ENCODE measurements at places on chromosomes 12 and 14.
A peak's percentile ranks its signal among the peaks of the same experiment; 100 is the strongest.

- no peak for DNase-seq
These were observed 72.7 kb downstream of the ESR2 start for GRCh38 chr14:64221391-64222003.

- DNase-seq = peak; percentile 23
These were observed 1.3 kb upstream of the IGFBP6 start for GRCh38 chr12:53096089-53096741.

DNA sequence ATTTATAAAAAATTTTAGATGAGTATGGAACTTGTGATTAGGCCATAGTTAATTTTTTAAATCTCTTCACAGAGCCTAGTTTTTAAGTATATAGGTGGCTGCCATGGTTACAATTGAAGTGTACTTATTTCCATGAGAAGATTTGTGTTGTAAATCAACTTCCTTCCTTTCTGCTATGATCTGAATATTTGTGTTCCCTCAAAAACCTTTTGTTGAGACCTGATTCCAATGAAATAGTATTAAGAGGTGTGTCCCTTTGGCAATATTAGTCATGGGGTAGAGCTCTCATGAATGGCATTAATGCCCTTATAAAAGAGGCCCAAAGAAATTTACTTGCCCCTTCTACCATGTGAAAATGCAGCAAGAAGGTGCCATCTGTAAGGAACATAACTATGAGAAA lies 28.8 kb downstream of the ETNK1 start:
- DNase-seq = no peak

- no peak for DNase-seq
These were observed 87.3 kb downstream of the SLC41A2 start for GRCh38 chr12:104870797-104871196.

DNA sequence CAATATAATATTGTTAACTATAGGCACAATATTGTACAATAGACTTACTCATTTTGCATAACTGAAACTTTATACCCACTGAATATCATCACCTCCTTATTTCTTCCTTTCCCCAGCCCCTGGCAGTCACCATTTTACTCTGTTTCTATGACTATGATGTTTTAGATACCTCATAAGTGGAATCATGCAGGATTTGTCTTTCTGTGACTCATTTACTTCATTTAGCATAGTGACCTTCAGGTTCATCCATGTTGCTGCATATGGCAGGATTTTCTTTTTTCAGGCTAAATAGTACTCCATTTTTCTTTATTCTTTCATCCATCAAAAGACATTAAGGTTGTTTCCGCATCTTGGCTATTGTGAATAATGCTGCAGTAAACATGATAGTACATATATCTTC lies 18.9 kb downstream of the USP15 start:
- DNase-seq = no peak

DNA sequence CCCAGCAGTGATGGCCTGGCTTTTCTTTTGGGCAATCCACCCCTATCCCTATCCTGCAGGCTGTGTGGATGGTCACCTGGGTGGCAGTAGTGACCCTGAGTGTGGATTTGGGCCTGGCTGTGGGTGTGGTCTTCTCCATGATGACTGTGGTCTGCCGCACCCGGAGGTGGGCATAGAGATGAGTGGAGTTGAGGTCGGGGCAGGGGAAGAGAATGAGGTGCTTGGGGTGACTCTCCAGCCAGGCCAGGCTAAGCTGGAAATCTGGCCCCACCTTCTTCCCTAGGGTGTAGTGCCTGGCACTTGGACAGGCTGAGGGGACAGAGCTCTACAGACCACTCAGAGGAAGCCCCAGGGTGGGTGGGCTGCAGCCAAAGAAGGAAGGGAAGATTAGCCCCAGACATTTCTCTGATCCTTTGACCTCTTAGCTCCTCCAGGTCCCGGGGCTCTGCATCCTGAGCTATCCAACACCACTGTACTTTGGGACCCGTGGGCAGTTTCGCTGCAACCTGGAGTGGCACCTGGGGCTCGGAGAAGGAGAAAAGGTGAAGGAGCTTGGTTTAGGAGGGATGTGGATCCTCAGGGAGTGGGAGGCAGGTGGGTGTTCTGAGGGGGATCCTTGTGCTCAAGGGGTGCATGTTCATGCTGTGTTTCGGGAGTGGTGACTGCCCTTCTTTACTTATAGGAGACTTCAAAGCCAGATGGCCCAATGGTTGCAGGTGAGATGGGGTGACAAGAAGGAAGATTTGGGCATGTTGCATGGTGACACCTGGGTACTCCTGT lies 8.4 kb downstream of the B4GALNT1 start:
- no peak for DNase-seq

DNA sequence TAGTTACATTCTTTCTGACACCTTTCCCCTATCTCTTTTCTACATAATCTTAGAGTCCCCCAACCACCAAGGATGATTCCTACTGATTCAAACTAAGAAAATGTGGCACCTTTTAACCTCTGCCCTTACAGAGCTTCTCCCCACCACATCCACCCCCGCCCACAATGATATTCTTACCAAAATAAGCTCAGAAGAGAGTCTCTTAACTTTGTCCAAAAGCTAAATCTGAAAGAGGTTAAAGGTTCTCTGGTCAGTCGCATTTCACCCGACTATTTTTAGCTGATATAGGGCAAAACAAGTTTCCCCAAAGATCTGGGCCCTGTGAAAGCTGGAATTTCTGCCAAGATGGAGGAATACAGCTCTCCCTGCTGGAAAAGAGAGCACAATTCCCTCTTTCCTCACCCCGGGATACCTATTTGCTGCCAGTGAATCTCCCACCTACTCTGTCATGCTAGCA lies 128.6 kb downstream of the ZFP36L1 start:
- no peak for DNase-seq

GRCh38 chr12:131806674-131807073 lies 21.5 kb upstream of the MMP17 start:
- DNase-seq = no peak

DNA sequence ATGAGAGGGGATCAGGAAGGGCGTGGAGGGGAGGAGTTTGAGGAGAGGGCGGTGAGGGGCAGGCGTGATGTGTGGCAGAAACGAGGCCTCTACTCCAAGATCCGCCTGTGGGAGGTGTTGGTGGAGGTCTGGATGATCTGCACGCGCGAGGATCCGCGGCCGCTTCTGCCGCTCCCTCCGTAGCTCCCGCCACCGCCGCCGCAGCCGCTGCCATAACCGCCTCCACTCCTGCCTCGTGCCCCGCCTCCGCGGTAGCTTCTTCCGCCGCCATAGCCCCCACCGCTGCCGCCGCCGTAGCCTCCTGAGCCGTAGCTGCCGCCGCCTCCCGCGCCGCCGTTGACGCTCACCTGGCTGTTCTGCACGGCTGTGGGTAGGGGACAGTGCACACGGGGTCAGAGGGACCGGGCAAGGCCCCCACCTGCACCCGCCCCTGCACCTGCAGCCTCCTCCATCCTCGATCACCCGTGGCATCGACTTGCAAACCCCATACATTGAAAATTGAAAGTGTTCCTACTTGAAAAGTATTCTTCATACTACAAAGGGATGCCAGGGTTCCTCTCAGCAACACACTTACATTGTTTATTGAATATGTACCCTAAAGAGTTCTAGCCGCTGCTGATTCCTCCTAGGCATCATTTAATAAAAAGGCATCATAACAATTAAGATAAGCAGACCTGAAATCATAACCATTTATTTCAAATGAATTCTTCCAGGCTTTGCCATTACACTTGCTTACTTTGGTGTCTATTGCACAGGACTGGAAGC lies 11.1 kb upstream of the KRT1 start:
- no peak for DNase-seq

- DNase-seq = no peak
These were observed 14.0 kb upstream of the TBX3 start for GRCh38 chr12:114697741-114698565.

GRCh38 chr12:130342442-130342841 lies 4.8 kb downstream of the PIWIL1 start:
- no peak for DNase-seq

DNA sequence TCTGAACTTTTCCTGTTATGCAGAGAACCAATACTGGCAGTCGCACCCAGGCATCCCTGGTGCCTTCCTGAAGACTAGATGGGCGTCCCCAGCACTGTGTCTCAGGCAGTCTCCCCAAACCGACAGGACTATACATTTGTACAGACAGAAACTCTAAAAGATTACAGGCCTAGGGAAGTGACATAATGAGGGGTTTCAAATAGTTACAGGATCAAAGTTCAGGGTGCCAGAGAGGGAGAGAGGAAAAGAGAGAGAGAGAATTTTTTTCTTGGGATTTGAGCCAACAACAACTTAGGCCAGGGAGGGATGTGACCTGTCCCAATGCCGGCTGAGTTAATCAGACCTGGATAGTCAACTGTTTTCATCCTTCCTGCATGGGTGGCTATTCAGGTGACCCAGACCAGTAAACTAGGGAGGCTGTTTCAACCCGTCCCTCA lies 9.3 kb upstream of the GMFB start:
- DNase-seq = no peak

DNA sequence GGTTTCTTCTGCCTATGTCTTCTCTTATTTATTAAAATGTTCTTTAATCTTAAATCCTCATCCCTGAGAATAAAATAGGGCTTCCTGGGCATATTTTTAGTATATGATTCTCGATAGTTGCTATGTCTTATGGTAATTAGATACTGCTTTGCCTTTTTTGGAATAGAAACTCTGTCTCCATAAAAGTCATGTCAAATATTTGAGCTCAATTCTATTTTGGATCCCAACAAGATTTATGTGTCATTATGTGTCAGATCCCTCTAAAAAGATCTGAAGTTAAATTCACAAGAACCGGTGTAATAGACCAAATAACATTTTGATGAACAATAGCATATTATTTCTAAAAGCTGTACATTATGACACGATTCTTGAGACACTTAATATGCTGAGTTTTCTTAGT lies 312.5 kb upstream of the PDE3A start:
- no peak for DNase-seq

DNA sequence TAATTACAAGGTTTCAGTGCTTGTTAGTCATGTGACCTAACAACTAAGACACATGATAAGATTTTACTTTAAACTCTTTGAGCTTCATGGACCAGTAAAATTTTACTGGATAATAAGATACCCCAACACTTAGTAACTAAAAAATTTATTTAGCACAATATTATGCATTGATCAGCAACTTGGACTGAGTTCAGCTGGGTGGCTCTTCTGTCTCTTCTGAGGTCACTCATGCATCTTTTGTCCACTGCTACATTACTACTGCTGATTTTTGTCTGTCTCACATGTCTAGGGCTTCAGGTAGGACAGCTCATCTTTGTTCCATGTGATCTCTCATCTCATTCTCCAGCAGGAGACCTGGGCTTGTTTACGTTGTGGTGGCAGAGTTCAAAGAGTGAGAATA lies 370.2 kb upstream of the TMTC1 start:
- no peak for DNase-seq

- no peak for DNase-seq
These were observed 16.2 kb upstream of the KCNK13 start for GRCh38 chr14:90045616-90046015.

DNA sequence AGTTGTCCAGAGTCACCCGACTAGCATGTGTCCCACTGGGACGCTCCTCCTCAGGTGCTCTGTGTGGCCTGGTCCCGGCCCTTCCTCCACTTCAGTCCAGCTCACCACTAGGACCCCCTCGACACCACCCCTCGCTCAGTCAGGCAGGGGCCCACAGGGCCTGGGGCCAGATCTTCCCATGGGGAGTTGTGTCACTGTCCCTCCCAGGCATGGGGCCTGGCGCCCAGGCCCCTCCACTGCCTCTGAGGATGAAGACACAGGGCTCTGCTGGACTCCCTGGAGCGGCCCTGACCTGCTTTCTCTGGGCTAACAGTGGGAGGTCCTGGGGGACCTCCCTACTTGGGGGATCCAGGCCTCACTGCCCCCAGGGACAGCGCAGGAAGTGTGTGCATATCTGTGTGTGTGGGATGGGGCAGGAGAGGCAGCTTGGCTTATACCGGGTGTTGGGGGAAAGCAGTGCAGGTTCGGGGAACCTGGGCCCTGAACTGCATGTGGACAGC lies 43.8 kb downstream of the KRT80 start:
- no peak for DNase-seq

DNA sequence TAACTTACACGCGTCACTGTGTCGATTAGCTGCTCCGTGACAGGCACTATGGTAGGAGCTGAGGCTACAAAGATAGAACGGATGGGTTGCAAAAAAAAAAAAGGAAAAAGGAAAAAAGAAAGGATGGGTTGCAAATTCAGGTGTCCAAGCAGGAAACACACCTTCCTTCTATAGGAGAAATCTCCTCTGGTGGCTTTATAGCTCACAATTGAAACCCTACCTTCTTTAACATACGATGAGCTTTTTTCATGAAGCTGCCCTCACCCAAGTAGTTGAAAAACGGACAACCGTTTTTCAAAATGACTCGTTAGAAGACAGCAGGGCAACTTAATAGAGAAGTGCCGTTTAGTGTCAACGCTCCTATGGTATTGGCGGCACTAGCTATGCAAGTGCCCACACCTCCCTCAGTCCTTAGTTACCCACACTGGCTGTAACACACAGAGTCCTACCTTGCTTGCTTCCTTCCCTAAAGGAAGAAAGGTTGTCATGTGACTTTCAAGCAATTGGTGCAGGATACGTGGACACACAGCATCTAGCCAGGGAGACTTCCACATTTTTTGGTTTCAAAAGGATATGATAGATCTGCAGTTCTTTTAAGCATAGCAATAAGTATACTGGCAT lies 682 bp upstream of the TRIP11 start:
- peak; percentile 35 for DNase-seq

- no peak for DNase-seq
These were observed 5.3 kb upstream of the SOCS2 start for GRCh38 chr12:93567174-93567573.

DNA sequence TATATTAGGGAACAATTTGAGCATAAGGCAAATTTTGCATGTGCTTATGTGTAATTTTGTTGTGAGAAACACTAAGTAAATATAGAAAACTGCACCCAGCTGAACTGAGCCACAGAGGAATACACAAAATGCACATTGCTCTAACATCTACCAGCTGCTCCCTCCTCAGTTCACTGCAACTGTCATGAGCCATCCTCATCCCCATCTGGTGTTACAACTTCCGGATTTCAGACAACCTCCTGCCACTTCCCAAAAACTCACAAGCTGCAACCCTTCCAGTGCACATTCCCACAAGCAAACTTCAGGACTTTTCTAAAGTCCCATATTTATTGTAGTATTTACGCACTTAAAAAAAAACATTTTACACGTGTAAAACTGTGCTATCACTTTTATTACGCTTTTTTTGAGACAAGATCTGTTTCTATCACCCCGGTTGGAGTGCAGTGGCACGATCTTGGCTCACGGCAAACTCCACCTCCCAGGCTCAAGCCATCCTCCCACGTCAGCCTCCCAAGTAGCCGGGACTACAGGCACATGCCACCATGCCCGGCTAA lies 169.1 kb upstream of the TBX3 start:
- no peak for DNase-seq
